ENCODE measurements at places on chromosomes 4 and X.

- no peak for DNase-seq
Measured at GRCh38 chr4:33045334-33045733, 2325.2 kb downstream of the PCDH7 start.

DNA sequence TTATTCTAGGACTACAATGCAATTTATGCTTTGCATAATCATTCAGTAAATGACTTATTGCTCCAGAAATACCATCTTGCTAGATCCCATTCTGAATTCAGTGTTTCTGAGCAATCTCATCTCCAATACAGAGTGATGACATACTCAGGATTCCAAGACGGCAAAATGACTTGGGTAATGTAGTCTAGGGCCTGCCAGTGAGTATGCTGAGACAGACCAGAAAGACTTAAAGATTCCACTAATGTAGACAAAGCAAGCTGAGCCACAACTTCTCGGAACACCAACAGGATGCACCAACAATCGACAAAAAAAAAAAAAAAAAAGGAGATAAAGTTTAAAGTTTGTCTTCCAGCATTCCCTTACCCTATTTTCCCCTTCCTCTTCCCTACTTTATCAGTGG is 919 bp upstream of the SEC24B start:
- no peak for DNase-seq

DNA sequence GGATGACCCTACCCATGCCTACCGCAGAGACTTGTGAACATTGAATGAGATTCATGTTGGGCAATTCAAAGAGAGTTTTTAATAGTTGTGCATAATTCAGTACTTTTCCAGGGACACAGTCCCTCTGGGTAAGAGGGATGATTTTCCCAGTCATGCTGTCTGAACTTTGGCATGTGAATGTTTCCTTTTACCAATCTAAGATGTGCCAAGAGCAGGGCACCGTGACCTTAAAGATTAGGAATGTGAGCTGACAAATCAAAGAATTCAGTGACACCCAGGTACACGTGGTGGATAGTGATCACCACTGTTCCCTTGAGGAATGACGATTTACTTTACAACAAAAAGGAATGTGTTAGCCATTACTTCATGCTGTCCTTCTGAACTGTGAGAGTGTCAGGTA is 515.6 kb downstream of the PPARGC1A start:
- no peak for DNase-seq

DNA sequence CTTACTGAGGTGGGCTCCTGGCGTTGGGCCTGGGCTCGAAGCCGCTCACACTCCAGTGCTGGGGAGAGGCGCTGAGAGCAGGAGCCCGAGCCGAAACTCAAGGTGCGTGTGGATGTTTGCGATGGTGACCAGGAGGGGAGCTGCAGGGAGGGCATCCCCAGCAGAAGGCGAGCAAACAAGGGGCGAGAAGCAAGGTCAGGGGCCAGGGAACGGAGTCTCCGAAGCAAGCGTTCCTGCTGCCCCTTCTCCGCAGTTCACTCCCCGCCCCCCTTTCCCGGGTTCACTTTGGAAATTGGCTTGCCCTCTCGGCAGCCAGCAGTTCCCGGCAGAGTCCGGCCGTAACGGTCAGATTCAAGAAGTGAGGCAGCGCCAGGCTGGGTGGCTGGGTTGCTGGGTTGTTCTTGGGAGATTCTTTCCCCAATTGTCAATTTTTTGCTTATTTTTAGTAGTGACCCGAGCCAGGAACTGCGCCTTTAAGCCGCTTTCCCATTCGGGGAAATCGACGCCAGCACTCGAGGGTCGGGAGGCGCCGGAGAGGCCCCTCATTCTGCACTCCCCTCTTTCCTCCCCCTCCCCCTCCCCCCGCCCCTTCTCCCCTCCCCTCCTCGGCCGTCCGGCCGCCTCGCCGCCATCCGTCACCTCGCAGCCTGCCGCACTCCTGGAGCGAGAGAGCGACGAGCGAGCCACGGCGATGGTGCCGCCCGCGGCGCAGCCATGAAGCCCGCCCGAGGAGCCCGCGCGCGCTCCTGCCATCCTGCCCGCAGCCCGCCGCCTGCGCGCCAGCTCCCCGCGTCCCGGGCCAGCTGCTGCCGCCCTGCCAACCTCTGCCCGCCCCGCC is at the start of gene FRMPD3:
Gene FRMPD3 (plus strand): TSS at position 655 of the 838 bp plus-strand sequence. CDS start 76,937 bp downstream, outside the sequence.
- no peak for DNase-seq

DNA sequence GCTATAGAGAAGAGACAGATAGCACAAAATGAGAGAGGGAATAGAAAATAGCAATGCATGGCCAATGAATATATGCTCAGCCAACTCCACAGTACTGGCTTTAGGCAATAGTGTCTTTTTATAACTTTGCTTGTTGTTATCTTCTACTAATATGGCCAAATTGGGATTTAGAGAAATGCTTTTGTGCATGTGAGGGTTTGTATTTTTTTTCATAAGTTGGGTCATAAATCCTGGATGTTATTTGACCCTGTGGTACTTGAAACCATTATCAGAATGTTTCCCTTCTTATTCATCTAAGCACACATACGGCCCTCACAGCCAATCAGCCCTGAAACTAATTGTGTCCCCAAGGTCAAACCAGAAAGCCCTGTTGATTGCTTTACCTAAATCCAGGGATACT is 35.2 kb upstream of the LPAR4 start:
- no peak for DNase-seq

DNA sequence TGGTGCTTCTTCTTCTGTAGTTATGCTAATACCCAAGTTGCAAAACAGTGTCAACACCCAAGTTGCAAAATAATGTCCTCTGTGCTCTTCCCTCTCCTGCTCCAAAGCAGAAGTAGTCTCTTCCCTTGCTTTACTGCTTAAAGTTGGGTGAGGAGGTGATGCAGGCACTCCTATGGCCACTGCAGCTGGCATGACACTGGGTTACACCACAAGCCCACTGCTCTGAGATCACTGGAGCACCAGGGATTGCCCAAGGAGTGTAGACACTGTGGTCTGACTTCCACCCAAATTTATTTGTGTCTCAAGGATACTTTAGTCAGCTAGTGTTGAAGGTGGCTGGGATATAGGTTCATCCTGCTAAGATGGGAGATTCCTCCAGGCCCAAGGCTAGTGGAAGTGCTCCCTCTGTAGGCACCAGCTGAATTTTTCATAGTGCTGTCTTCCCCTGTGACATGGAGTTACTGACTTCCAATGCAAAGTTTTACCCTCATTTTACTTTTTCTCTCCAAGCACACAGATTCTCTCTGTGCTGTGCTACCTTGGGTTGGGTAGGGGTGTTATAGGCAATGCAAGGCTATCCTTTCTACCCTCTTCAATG is 196.2 kb upstream of the TENT5D start:
- no peak for DNase-seq

DNA sequence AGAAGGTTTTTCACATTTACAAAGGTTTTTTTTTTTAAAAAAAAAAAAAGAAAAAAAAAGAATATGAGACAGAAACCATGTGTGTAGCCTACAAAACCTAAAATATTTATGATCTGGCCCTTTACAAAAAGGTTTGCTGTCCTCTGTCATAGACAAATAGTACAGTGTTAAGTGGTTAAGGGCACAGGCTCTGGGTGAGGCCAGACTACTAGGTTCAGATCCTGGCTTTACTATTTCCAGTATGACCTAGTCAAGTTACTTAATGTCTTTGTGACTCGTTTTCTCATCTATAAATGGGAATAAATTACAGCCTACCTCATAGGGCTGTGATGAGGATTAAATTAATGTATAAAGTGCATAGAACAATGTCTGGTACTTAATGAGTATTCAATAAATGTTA is 56.5 kb downstream of the GAB1 start:
- DNase-seq = no peak

- DNase-seq = no peak
Measured at GRCh38 chr4:56674984-56675383, 6.1 kb downstream of the HOPX start.

DNA sequence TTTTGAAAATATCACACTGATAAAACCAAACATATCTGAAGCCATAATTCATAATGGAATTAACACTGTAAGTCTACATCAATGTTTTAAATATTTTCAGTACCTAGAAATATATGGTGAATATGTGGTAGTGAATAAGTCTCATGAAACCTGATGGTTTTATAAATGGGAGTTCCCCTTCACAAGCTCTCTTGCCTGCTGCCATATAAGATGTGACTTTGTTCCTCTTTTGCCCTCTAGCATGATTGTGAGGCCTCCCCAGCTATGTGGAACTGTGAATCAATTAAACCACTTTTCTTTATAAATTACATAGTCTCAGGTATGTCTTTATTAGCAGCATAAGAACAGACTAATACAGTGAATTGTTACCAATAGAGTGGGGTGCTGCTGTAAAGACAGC is 536.8 kb upstream of the GALNT7 start:
- DNase-seq = no peak

DNA sequence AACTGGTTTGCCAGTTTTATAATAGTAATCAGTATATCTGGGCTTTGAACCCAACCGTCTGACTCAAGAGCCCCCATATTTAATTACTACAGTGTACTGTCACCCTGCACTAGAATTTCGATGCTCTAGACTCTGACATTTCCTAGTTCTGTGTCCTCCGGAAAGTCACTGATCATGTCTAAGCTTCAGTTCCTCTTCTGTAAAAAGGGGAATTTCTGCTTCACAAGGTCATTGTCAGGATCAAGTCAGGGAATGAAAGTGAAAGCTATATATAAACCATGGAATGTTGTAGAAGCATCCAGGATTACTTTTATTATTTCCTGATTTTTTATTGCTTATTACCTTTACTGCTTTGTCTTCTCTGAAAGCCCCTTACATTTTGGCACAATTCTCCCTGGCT is 4.0 kb upstream of the KCNIP4 start:
- no peak for DNase-seq

- no peak for DNase-seq
Measured at GRCh38 chrX:135086197-135086854, 34.0 kb downstream of the ETDB start.

- DNase-seq = no peak
Measured at GRCh38 chr4:89572224-89572858, 264.6 kb downstream of the SNCA start.

- no peak for DNase-seq
Measured at GRCh38 chr4:57442831-57443291, 332.7 kb upstream of the IGFBP7 start.

- DNase-seq = no peak
Measured at GRCh38 chrX:13933851-13934250, 95.8 kb downstream of the GEMIN8 start.

GRCh38 chrX:68894513-68895340 is 65.9 kb downstream of the EFNB1 start:
- DNase-seq = no peak

GRCh38 chrX:143934542-143934941 is 50.7 kb downstream of the UBE2NL start:
- DNase-seq = no peak

GRCh38 chr4:70816894-70817293 is 22.8 kb downstream of the GRSF1 start:
- no peak for DNase-seq

GRCh38 chr4:89416960-89417359 is 109.4 kb upstream of the GPRIN3 start:
- DNase-seq = no peak

- DNase-seq = no peak
Measured at GRCh38 chr4:26802790-26803189, 57.9 kb upstream of the STIM2 start.

- no peak for DNase-seq
Measured at GRCh38 chrX:29318012-29318411, 730.8 kb downstream of the IL1RAPL1 start.

GRCh38 chrX:42678133-42678532 is 99.8 kb downstream of the PPP1R2C start:
- DNase-seq = no peak

- no peak for DNase-seq
Measured at GRCh38 chr4:164424846-164425245, 329.1 kb upstream of the SMIM31 start.

- DNase-seq = no peak
Measured at GRCh38 chr4:127134490-127134889, 498.3 kb upstream of the INTU start.

- DNase-seq = no peak
Measured at GRCh38 chrX:150450519-150451177, 87.5 kb downstream of the MAMLD1 start.

DNA sequence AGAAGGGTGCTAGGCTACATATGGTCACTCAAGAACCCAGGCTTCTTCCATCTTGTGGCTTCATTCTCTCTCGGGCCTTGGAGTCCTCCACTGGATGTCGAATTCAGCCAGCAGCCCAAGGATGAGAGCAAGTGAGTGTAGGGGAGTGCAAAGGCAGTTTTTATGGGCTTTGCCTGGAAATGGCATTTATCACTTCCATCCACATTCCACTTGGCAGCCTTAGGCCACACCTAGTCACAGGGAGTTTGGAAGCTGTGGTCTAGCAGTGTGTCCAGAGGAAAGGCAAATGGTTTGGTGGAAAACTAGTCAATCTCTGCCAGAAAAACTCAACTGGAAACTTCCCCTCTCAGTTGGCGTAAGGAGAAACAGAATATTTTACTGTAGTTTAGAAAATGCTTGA is 59.0 kb downstream of the NHS start:
- DNase-seq = no peak

DNA sequence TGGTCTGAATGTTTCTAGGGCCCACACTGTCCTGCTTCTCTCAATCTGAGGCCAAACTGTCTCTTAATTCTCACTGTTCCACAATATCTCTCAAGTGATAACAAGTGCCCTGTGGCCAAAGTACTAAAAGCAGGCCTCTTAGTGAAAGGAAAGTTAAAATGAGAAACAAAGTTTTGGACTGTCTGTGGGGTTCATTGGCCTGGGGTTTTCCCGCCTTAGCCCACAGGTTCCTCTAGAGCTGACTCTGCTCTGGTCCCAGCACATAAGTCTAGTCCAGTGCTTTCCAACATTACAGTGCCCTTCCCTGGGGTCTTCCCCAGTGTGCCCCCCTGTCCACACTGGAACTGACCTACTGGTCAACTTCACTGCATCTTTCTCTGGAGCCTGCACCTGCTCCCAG is 6.3 kb downstream of the MAGEB1 start:
- no peak for DNase-seq

DNA sequence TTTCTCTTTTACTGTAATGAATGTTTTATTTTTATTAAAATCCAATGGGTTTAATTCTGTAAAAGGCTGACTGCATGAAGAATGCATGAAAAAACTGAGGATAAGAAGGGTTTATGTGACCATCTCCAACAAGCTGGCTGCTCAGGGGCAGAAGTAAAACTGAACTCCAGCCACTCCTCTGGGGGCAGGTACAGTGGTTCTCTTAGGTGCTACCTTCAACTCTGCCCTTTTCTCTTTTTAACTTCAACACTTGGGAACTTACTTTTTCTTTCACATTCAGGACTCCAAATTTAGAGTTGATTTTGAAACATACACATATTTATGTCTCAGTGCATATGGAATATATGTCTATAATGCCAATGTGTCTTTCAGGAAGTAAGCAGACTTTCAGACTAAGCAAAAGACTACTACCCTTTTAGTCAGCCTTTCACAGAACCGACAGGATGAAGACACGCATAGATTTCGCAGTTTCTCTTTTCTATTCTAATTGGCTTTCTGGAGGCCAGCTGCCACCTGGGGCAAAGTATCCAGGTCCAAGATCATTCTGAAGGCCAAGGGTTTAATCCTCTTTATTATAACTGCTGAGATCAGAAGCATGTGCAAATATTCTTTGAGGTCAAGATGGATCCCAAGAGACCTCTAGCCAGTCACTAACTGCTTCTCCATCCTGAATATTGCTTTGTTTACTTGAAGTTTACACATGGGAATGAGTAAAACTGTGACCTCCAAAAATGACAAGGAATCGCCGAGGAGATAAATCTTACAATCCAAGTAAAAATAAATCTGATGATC is 30.7 kb downstream of the HS3ST1 start:
- no peak for DNase-seq

- no peak for DNase-seq
Measured at GRCh38 chr4:37649268-37649667, 36.9 kb downstream of the RELL1 start.

- no peak for DNase-seq
Measured at GRCh38 chr4:120415896-120416295, 349.2 kb upstream of the MAD2L1 start.

Measured in stimulated activated CD8-positive, alpha-beta memory T cell treated with anti-CD3 and anti-CD28 coated beads, Interleukin-15, amount 100 ng/mL, for 24 hours (primary cell).